ENCODE measurements at places on chromosomes 16 and 17. TPM values are rescaled to one million over a fixed set of nuclear protein-coding genes. Genes with fewer than 3 reads are reported as not detected.

Gene SLC12A3
- total RNA-seq = not detected

Gene XYLT2
- 49.3 TPM for total RNA-seq

Gene FOXC2
- 8.7 TPM for total RNA-seq

Gene NPIPB8
- total RNA-seq = 1.8 TPM

Gene MIEF2
- total RNA-seq = 14.7 TPM

Gene DECR2
- 41.2 TPM for total RNA-seq

Gene SPNS2
- total RNA-seq = 63.4 TPM

Gene MT1G
- not detected for total RNA-seq

Gene ZNF200
- total RNA-seq = 14.6 TPM

Gene TBX4
- not detected for total RNA-seq

Gene LRRC75A
- 3.0 TPM for total RNA-seq

DNA sequence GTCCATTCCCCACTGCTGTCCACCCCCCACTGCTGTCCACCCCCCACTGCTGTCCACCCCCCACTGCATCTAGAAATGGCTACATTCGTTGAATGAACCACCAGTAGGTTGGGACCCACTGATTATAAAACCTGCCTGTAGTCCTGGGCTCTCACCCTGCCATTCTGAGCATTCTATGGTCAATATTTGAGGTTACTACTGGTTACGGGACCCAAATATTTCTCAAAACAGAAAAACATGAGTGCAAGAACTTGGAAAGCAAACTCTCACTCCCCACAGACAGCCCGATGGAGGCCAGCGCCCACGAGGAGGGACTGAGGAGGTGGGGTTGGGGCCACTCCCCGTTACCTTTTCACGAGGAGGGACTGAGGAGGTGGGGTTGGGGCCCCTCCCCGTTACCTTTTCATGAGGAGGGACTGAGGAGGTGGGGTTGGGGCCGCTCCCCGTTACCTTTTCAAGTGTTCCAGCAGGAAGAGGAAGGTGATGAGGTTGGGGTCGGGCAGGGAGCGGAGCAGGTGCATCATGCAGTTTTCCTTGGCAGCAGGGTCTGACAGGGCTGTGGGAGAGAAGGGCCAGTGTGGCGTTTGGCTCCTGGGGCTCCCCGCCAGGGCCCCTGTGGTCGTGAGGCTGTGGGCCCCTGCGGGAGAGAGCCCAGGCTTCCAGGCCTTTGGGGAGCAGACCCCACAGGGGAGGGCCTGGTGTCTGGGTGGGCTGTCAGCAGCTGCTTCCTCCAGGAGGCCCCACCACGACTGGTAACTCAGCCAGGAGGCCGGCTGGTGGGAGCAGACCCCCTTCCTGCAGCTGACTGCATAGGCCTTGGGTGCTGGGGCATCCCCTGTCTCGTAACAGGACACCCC, 12.5 kb downstream of the TIMM22 start:
- no peak for DNase-seq
- no peak overlapping the region for H3K27ac ChIP-seq
- H3K27me3 ChIP-seq = no peaks in the 10 kb centered on the region

- H3K4me1 ChIP-seq = peaks cover 11% of the 10 kb centered on the region
- H3K27ac ChIP-seq = no peak overlapping the region
- no peaks in the 10 kb centered on the region for H3K36me3 ChIP-seq
- H3K27me3 ChIP-seq = no peaks in the 10 kb centered on the region
- no peak for DNase-seq
- no peak overlapping the region for H3K4me3 ChIP-seq
These were observed 129.1 kb downstream of the FTO start for GRCh38 chr16:53832896-53833544.

GRCh38 chr17:305090-305976, 47.3 kb downstream of the RPH3AL start:
- no peak overlapping the region for H3K27ac ChIP-seq
- H3K27me3 ChIP-seq = no peaks in the 10 kb centered on the region
- no peak for DNase-seq
- no peaks in the 10 kb centered on the region for H3K4me1 ChIP-seq

DNA sequence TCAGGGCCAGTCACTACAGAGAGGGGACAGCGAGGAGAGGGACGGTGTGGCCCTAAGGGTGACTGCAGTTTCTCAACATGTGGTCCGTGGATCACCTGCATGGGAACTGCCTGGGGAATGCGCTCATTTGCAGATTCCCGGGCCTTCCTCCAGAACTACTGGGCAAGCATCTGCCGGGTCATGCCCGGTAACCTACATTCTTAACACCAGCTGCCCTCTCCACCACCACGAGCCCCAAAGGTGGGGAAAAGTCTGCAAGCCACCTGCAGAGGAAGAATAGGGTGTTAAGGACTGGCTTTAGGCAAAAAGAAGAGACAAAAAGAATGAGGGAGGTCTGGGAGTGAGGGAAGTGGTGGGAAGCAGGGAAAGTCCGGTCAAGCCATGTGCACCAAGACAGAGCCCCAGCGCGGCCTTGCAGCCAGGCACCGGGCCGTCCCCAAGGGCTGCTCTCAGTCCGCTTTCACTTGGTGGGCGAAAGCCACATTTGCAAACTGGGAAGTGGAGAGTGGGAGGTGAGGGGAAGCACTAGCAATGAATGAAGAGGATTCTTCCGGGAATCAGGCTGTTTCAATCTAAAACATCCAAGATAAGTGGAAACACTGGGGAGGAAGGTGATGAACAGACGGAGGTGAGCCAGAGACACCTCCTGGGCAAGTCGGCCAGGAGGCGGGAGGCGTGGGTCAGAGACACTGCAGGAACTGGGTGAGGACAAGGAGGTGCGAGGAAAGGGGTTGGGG, 70.3 kb downstream of the N4BP1 start:
- no peak for DNase-seq
- H3K36me3 ChIP-seq = peaks cover 34% of the 10 kb centered on the region
- H3K27me3 ChIP-seq = no peaks in the 10 kb centered on the region
- H3K4me1 ChIP-seq = no peaks in the 10 kb centered on the region
- no peak overlapping the region for H3K4me3 ChIP-seq

DNA sequence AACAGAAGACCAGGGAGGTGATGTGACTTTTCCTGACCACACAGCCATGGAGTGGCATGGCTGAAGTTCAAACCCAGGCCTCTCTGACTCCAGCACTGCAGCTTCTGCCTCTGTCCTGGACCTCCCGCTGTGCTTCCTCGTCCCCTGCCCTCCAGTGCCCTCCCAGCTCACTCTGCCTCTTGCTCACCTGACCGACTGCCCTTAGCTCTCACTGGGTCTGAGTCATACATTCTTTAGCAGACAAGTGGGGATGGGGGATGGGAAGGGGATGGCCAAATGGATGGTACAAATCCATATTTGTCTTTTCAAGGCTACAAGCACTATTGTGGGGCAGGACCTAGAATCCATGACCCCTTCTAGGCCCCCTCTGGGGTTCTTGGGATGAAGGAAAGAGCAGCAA, 33.0 kb downstream of the PITPNM3 start:
- peaks cover 14% of the 10 kb centered on the region for H3K36me3 ChIP-seq
- no peak overlapping the region for H3K4me3 ChIP-seq
- peak; percentile 63 for DNase-seq
- peak overlapping the region; percentile 72 for H3K27ac ChIP-seq

DNA sequence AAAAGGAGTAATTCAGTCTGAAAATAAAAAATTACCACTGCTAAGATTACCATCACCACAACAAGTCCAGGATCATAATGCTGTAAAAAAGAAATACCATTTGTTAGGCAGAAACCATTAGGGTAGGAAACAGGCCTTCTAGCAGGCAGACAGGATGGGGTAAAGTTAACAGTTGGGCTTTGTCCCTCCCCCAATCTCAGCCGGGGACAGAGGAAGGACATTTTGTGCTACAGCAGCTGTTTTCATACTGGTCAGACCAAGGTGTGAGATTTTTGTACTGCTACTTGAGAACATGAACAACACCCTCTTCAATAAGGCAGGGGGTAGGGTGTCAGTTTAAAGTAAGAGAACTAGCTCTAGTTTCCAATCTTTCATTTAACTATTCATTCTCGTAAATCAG, 49.2 kb upstream of the ITGA2B start:
- DNase-seq = no peak
- H3K4me3 ChIP-seq = no peak overlapping the region
- H3K27me3 ChIP-seq = no peaks in the 10 kb centered on the region
- no peak overlapping the region for H3K27ac ChIP-seq
- peaks cover 30% of the 10 kb centered on the region for H3K36me3 ChIP-seq

DNA sequence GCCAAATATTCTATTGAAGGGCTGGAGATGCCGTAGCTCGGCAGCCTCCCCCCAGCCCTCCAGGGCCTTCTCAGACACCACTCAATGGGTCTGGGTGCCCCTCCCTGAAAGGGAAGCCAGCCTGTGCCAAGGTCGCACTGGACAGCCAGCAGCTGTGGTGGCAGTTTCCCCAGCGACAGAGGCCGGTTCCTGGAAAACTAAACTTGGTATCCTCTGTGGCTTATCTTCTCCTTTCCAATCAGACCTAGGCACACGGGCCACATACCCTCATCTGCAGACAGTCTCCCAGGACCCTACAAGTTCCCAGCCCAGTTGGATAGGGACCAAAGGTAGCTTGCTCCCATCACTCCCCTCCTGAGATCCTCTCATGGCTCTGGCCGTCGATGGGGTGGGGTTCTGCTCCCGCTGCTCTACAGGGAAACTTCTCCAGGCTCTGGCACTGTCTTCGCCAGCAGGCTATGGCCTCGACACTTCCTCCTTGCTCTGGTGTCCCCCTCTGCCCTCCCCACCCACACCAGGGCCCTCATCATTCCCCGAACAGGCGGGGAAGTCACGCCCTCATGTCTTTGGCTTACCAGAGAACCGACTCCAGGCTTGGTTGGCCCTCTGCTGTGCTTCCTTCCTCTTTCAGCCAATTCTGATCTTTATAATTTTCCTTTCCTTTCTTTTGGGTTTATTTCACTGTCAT, 18.3 kb upstream of the IL21R start:
- H3K27me3 ChIP-seq = peaks cover 91% of the 10 kb centered on the region
- no peaks in the 10 kb centered on the region for H3K36me3 ChIP-seq
- DNase-seq = no peak
- H3K27ac ChIP-seq = no peak overlapping the region
- no peak overlapping the region for H3K4me3 ChIP-seq
- H3K4me1 ChIP-seq = no peaks in the 10 kb centered on the region

- peaks cover 79% of the 10 kb centered on the region for H3K27me3 ChIP-seq
- no peak overlapping the region for H3K4me3 ChIP-seq
- H3K36me3 ChIP-seq = peaks cover under 1% of the 10 kb centered on the region
- no peak for DNase-seq
- H3K4me1 ChIP-seq = no peaks in the 10 kb centered on the region
- no peak overlapping the region for H3K27ac ChIP-seq
These were observed 1.8 kb downstream of the TSPOAP1 start for GRCh38 chr17:58326609-58327362.

DNA sequence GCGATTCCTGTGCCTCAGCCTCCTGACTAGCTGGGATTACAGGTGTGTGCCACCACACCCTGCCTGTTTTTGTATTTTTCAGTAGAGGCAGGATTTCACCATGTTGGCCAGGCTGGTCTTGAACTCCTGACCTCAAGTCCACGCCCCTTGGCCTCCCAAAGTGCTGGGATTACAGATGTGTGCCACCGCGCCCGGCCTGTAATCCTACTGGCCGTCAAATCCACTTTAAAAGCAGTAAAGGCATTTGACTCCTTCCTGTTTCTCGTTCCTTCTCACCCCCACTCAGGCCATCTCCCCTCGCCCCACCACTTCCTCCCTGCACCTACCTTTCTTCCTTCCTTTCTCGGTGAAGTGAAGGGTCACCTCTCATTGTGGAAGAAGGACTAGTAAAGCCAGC, 69.4 kb upstream of the CREBBP start:
- no peak overlapping the region for H3K27ac ChIP-seq
- peak overlapping the region; percentile 39 for H3K4me3 ChIP-seq
- H3K4me1 ChIP-seq = peaks cover 29% of the 10 kb centered on the region
- peaks cover 65% of the 10 kb centered on the region for H3K27me3 ChIP-seq
- peaks cover 5% of the 10 kb centered on the region for H3K36me3 ChIP-seq

- H3K27me3 ChIP-seq = no peaks in the 10 kb centered on the region
- DNase-seq = no peak
- H3K4me1 ChIP-seq = no peaks in the 10 kb centered on the region
- no peak overlapping the region for H3K4me3 ChIP-seq
These were observed 259.0 kb downstream of the HS3ST4 start for GRCh38 chr16:25950586-25951281.

DNA sequence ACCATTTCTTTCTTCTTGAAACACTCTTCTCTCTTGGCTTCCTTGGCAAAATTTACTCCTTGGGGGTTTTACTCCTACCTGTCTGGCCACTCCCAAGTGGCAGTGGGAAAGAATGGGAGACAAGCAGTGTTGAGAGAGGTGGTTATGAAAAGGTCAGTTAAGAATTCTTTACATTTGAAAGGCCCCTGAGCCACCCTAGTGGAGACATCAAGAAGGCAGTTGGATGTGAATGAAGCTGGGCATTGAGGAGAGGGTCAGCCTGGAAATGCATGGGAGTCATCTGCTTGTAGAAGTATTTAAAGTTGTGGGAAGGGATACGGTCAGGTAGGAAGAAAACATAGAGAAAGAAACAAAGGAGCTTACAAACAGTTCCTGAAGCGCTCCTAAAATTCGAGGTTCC, 42.3 kb upstream of the CCNF start:
- no peaks in the 10 kb centered on the region for H3K36me3 ChIP-seq
- no peak for DNase-seq
- no peak overlapping the region for H3K4me3 ChIP-seq

GRCh38 chr17:28841901-28842281, 699 bp downstream of the FAM222B start:
- H3K36me3 ChIP-seq = peaks cover 15% of the 10 kb centered on the region
- DNase-seq = no peak
- H3K27me3 ChIP-seq = no peaks in the 10 kb centered on the region
- no peaks in the 10 kb centered on the region for H3K4me1 ChIP-seq

- H3K27ac ChIP-seq = no peak overlapping the region
- no peaks in the 10 kb centered on the region for H3K36me3 ChIP-seq
- H3K4me3 ChIP-seq = no peak overlapping the region
- no peak for DNase-seq
- H3K27me3 ChIP-seq = peaks cover 12% of the 10 kb centered on the region
These were observed 33.0 kb upstream of the GUCY2D start for GRCh38 chr17:7969433-7969832.

DNA sequence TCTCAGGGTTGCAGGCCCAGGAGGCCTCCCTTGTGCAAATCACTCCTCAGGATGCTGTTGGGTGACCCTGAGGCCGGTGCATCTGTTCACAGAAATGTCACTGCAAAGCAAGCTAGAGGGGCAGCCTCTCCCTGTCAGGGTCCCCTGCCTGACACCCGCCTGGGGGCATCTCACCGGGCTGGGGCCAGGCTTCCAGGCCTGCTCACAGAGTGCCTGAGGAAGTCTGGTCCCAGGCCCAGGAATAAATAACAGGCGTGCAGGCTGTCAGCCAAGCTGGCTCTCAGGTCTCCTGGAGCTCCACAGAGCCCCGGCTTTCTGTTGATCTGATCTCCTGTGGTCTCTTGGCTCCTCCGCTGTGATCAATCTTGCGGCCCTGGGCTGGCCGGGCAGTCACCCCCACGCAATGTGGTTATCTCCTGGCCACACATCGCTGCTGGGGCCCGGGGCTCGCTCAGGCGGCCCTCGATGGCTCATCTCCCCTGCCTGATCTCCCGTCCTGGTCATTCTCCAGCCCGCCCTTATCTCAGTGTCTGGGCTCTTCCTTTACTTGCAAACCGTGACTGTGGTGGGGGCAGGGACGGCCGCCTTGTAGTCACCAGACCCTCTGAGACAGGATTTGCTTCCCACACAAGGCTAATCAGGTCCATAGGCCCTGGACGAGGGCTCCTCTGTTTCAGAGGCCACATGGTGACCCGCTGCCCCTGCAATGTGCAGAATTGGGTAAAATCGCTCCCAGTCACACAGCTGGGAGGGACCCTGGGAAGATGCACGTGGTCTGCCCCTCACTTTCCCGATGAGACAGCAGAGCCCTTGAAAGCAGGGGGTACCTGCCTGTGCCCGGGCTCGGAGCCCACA, 231.2 kb upstream of the GSE1 start:
- no peak overlapping the region for H3K27ac ChIP-seq
- H3K4me3 ChIP-seq = no peak overlapping the region
- DNase-seq = no peak
- no peaks in the 10 kb centered on the region for H3K4me1 ChIP-seq
- no peaks in the 10 kb centered on the region for H3K36me3 ChIP-seq
- peaks cover 80% of the 10 kb centered on the region for H3K27me3 ChIP-seq

Measured in Calu3 (cell line).